Gastrocnemius medialis (tissue), 4 donors: ENCODE measurements at places on chromosomes 1 and 21. TPM values are rescaled to one million over a fixed set of nuclear protein-coding genes. Genes with fewer than 3 reads are reported as not detected.

The MTR gene
- 29.1 TPM for total RNA-seq

The MARK1 gene
- 1.3 TPM for total RNA-seq

The BEST4 gene
- 0.32 TPM for total RNA-seq

The CITED4 gene
- total RNA-seq = 15.9 TPM

The FNDC5 gene
- total RNA-seq = 127 TPM

The NPR1 gene
- total RNA-seq = 7.1 TPM

The SELL gene
- total RNA-seq = 0.55 TPM

The KCNJ9 gene
- not detected for total RNA-seq

The TMEM269 gene
- total RNA-seq = 0.25 TPM

The WNT3A gene
- not detected for total RNA-seq

The TAF1A gene
- total RNA-seq = 1.5 TPM

The DYNLT5 gene
- not detected for total RNA-seq

The MPL gene
- not detected for total RNA-seq

The KRTAP19-7 gene
- total RNA-seq = not detected

The ATP1A2 gene
- total RNA-seq = 524 TPM

The LCE3D gene
- total RNA-seq = not detected

The TRAF5 gene
- total RNA-seq = 0.84 TPM

The C1QC gene
- total RNA-seq = 35.9 TPM

The CLIC6 gene
- total RNA-seq = 1.7 TPM

The FAF1 gene
- 72.0 TPM for total RNA-seq

The ATG4C gene
- total RNA-seq = 4.9 TPM

The HSPB7 gene
- 667 TPM for total RNA-seq

The CNKSR1 gene
- 45.1 TPM for total RNA-seq

The GOLPH3L gene
- 16.0 TPM for total RNA-seq

The AGRN gene
- 2.0 TPM for total RNA-seq

The UQCRH gene
- 695 TPM for total RNA-seq

The RXFP4 gene
- total RNA-seq = not detected

The RGS13 gene
- total RNA-seq = not detected

The CD247 gene
- 0.33 TPM for total RNA-seq

The ZMPSTE24 gene
- total RNA-seq = 24.4 TPM

The DENND2C gene
- total RNA-seq = 20.4 TPM

The APOBEC4 gene
- total RNA-seq = not detected

The FNBP1L gene
- 16.0 TPM for total RNA-seq

The BGLAP gene
- not detected for total RNA-seq

The FAM167B gene
- total RNA-seq = 2.3 TPM

The KCNN3 gene
- 30.0 TPM for total RNA-seq

The MROH9 gene
- not detected for total RNA-seq

The RHD gene
- not detected for total RNA-seq
